ENCODE measurements at places on chromosomes 1 and 21.

- no peak for DNase-seq
Observed at GRCh38 chr1:153527683-153528040, 8.1 kb downstream of the S100A6 start.

DNA sequence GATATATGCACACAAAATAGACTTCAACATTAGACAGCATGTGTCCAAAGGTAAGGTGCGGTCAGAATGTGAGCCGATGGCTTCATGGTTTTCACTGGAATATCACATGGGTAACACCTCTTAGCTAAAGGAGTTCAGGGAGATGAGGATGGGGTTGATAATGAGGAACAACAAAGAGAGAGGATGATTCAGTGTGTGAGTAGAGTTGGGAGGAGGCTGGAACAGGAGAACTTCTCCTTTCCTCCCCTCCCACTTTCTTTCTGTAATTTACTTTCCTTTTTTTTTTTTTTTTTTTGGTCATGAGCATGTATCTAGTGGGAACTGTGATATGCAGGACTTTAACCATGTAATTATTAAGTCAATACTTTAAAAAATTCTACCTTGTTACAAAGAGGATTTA lies 99.4 kb downstream of the FASLG start:
- no peak for DNase-seq

DNA sequence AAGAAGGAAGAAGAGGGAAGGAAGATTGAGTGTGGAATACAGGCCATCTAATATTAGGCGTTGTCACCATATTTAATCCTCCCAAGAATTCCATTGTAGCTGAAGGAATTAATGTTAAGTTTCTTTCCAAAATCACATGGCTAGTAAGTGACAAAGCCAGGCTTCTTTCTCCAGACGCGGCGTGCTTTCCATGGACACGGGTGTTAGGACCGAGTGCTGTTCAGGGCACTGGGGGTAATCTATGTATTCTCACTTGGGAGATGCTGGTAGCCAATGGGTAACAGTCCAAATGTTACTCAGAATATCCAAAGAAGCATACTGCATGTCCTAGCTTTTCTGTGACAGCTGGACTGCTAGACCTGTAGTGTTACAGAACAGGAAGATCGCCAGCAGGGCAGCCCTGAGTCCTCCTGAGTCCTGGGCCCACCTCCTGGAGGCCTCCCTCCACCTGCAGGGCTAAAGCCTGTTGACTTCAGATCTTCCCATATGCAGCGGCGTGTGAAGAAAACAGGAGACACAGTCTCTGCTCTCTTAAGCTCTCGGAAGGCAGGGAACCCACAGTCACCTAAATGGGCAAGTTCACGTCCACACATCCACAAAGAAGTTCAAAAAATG lies 5.3 kb downstream of the IGSF9 start:
- DNase-seq: no peak

- no peak for DNase-seq
Observed at GRCh38 chr1:196114193-196114592, 494.0 kb downstream of the KCNT2 start.

DNA sequence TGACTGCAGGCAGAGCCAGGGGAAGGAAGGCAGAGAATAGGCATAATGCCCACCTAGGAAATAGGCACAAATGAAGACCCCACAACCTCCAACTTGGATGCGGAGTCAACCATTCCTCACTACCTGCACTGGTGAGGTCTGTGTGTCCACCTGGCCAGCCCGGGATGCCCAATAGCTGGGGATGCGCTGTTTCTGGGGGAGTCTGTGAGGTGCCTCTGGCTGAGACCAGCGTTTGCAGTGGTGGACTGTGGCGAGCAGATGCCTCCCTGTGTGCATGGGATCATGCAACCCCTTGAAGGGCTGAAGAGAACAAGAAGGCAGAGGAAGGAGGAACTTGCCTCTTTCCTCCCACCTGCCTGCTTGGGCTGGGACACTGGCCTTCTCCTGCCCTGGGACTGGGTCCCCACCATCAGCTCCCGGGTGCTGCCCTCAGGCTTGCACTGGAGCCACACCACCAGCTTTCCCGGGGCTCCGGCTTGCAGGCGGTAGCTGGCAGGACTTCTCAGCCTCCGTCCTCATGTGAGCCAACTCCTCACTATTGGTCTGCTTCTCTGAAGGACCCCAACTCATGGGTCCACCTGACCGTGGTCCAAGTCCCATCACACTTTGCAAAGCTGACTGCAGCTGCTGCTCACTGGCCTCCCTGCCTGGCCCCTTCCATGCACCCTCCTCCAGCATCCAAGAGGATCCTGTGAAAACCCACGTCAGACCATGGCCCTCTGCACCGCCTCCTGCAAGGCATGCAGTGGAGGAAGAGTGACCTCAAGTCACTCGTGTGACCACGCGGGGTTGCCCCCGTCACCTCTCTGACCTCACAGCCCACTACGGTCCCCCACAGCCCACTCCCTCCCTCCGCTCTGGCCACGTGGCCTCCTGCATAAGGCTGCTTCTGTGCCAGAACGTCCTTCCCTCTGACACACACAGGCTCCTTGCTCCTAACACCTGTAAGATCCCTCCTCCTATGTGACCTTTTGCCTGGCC lies 2.7 kb upstream of the PDE9A start:
- no peak for DNase-seq

- no peak for DNase-seq
Observed at GRCh38 chr1:234170622-234171021, 202.6 kb upstream of the COA6 start.

GRCh38 chr1:220900842-220901241 lies 21.6 kb downstream of the HLX start:
- no peak for DNase-seq

GRCh38 chr21:32140604-32141317 lies 138.1 kb downstream of the MIS18A start:
- no peak for DNase-seq

GRCh38 chr1:198435056-198435455 lies 105.4 kb downstream of the ATP6V1G3 start:
- DNase-seq: no peak

GRCh38 chr1:67945733-67946374 lies 104.6 kb downstream of the DIRAS3 start:
- DNase-seq: no peak

- DNase-seq: no peak
Observed at GRCh38 chr1:39413902-39414528, 77.4 kb upstream of the BMP8A start.

GRCh38 chr1:58896246-58897183 lies 112.7 kb upstream of the JUN start:
- no peak for DNase-seq

Data from activated effector memory CD4-positive, alpha-beta T cell treated with Interleukin-2 at 50 U/mL for 16 hours (primary cell).